ENCODE measurements at places on chromosomes 6 and 20.

DNA sequence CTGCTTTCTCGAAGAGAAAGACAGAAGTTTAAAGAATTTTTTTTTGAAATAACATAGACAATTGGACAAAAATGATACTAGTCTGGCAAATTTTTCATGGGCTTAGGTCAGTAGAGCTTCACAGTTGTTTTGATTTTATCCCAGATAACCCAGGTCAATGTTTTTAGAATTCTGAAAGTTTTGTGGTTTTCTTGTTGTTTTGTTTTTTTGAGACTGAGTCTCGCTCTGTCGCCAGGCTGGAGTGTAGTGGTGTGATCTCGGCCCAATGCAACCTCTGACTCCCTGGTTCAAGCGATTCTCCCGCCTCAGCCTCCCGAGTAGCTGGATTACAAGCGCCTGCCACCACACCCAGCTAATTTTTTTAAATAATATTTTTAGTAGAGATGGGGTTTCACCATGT lies 22.8 kb downstream of the KIF13A start:
- DNase-seq = no peak

DNA sequence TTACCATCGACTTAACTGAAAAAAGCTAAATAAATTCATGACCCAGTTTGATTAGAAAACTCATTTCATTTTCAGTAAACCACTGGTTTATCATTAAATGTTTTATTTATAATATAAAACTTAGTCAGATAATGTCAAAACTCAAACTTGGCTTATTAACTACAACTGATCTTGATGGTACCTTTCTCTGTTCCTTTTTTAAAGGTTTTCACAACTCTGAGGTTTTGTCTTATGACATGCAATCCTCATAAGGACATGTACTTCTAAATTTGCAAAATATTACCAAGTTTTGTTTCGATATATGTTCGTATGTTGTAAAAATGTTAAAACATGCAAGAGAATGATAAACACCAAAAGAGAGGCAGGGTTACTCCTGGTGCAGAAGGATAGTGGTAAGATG lies 82.5 kb upstream of the PDE10A start:
- no peak for DNase-seq

DNA sequence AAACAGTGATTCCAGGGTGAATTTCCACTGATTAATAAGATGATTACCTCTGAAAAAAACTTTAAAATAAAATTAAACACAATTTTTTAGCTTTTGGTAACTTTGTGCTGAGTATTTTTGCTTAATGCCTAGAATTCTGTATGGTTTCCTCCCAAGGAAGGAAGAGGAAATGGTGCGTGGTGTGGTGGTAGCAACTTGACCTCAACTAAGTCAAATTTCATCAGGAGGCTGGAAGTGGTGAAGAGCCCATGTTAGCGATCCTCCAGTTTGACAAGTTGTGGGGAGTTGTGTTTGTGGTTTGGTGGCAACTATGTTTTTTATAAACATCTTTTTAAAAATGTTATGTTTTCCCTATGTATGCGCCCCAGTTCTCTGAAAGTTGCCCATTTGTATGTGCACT lies 5.0 kb upstream of the RTF2 start:
- DNase-seq = no peak

DNA sequence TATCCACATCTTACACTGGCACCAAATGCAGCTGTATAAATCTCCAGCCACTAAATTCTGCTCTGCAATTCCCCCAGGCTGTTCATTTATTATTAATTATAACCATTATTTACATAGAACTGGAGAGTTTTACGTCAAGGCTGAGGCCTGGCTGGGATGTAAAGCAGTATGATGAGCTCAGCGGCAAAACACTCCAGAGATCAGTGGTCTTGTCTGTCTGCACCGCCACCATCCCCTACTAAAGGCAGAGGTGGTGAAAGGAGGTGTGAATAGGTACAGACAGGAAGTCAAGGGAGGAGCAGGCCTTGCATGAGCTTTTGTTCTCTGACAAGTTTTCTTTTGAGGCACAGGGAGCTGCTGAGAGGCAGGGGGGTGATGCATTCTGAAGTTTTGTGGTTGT lies 159.9 kb upstream of the PCSK2 start:
- DNase-seq = no peak

GRCh38 chr6:20217891-20218290 lies 5.6 kb upstream of the MBOAT1 start:
- no peak for DNase-seq

DNA sequence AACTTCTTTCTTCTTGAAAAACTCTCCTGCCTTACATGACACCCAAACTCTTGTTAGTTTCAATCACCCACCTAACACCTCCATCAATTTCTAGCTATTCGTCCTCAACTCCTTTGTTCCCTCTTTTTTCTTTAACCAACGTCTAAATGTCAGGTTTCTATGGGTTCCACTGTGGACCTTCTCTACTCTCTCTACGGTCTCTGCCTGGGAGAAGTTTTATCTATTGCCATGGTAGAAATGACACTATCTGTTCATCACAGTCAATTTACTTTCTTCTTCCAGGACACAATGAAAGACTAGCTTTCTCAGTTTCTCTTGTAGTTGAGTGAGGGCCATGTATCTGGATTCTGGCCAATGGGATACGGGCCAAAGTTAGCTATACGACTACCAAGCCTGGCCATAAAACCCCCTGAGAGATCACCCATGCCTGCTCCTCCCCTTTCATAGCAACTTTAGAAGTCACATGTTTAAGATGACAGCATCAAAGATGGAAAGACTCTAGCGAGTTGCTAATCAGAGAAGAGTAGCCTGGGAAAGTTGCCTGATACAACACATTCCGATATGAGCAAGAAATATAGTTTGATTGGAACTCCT lies 17.9 kb downstream of the RNGTT start:
- DNase-seq = no peak

GRCh38 chr6:111266276-111266675 lies 179.0 kb downstream of the SLC16A10 start:
- DNase-seq = no peak

DNA sequence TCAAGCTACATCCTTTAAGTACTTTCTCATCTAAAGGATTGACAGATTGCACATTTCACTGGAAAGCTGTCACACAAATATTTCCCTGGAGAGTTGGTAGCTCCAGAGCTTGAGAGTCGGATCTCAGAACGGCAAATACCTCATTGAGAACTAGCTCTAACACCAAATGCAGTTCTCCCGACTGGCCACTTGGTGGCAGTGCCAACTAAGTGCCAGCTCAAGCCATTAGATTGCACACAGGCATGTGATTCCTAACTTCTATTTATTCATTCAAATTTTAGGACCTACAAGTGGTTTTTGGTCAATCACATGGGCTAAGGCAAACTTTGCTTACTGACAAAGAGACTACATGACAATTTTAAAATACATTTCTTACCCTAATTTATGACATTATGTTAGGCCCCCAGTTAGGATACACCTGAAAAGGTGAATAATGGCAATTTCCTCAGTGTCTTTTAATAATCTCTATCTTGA lies 7.9 kb upstream of the MCHR2 start:
- DNase-seq = peak; percentile 38

DNA sequence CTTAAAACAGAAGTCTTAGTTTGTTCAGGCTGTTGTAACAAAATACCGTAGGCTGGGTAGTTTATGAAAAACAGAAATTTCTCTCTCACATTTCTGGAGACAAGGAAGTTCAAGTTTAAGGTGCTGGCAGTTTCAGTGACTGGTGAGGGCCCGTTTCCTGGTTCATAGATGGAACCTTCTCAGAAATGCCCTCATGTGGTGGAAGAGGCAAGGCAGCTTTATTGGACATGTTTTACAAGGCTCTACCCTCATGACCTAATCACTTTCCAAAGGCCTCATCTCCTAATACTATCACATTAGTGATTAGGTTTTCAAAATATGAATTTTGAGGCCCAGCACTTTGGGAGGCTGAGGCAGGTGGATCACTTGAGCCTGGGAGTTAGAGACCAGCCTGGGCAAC lies 2.4 kb downstream of the HEBP2 start:
- DNase-seq = no peak

DNA sequence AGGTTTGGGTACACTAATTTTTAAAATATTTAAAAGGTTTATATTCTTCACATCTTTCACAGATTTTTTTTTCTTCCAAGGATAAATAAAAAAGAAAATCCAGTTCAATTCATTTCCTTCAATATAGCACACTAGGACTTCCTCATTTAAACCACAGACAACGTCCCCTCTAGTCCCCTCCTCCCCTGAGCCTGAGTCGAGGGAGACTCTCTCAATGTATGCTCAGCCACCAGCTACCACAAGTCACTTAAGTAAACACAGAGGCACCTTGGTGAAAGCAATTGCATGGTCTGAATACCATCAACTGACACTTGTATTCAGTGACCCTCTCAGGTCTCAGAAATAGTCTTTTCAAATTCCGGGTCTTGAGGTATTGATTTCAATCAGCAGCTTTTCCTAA lies 88.6 kb downstream of the SIM1 start:
- DNase-seq = no peak

DNA sequence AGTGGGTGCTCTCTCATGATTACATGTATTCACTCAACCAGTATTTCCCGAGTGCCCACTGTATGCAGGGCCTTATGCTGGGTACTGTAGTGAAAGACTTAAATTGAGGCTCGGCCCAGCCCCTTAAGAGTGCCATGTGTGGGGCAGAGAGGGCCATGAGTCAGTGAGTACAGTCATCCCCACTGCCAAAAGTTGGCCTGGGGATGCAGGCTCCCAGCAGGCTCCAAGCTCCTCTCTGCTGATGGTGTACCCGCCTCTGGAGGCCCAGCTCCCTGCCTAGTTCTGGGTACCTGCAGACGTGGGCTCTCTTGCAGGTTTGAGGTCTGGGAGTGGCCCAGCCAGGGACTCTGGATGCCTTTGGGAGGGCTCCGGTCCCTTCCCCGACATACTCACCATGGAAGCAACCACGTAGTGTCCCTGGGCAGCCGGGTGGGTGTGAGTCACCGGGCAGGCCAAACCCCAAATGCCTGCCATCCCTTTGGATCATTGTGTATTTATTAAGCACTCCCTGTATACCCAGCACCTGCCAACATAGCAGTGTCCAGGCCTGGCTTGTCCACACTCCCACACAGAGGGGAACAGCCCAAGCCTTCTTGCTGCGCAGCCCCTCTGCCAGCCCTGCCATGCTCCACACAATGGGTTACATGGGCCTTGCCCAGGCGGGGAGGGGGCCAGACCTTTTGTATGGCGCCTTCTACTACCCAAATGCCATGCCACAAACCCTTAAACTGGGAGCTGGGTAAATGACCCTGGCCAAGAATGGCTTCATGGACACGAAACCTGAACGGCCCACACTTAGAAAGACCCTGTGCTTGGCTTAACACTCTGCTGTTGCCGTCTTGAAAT lies 153.6 kb downstream of the VEGFA start:
- peak; percentile 21 for DNase-seq

- no peak for DNase-seq
Measured at GRCh38 chr20:39038495-39038894, 76.4 kb downstream of the DHX35 start.

- DNase-seq = no peak
Measured at GRCh38 chr20:54205450-54205849, 2.4 kb upstream of the PFDN4 start.

- DNase-seq = no peak
Measured at GRCh38 chr20:59804871-59805665, 128.4 kb downstream of the SYCP2 start.

DNA sequence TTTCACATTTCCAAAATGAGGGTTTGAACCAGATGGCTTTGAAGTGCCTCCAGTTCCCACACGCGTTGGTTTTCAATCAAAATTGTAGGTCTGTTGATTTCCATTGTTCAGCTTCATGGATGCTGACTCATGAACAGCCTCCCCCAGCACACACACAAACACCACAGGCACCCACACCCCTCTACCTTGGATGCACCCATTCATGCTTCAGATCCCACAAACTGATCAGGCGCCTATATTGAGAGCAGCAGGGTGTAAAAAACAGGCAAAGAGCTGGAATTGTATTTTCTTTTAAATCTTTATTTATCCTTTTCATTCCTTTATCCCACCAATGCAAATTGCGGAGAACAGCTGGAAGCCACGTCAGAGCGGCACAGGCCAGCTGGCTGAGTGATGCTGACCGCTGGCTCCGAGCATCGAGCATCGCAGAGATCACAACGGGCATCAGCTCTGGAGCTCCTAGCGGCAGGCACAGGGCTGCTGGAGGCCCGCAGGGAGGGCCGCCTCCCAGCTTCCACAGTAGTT lies 29.3 kb upstream of the TBC1D7 start:
- DNase-seq = no peak

- DNase-seq = no peak
Measured at GRCh38 chr6:16961577-16961976, 140.3 kb upstream of the STMND1 start.

DNA sequence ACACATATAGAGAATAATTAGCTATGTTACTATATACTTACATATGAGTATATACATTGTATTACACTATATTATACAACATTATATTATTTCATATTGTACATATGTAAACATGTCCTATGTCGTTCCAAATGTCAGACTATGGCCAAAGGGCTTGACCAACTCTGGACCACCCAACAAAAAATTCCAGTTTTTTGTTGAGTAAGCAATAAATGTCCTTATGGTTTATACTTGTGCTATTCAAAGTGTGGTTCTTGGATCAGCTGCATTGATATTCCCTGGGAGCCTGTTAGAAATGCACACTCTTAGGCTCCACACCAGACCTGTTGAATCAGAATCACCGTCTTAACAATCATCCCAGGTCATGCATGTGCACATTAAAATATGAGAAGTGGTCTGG lies 225.4 kb upstream of the ZFP64 start:
- no peak for DNase-seq

DNA sequence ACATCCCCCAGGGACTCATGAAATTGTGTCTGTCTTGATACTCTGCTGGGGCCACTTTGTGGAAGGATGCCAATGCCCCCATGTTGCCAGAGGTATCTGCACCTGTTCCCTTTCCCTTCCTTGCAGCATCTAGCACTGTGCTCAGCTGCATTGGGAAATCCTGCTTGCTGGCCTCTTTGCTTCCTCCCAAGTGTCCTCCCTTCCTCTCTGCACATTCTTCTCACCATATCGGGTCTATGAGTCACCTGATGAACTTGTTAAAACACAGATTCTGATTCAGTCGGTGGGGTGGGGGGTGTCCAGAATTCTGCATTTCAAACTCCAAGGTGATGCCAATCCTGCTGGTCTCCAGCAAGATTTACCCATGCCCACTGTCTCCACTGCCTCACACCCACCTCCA lies 467.8 kb downstream of the PTPRT start:
- no peak for DNase-seq

DNA sequence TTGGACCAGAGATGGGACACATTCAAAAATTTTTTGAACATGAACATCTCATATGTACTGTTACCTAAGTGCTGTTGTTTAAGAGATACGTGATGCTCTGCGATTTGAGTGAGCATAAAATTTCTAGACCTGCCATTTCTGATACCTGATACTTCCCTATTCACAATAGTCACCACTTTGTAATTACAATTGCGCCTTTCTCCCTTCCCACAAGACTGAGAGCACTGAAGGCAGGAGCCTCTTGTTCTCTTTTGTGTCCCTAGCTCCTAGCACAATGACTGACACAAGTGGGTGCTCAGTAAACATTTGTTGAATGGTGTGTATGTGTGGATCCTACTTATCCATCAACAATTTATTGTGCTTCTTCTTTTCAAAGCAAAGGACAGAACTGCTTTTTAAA lies 92.8 kb upstream of the TMEM30A start:
- no peak for DNase-seq

GRCh38 chr6:44715925-44716324 lies 328.4 kb downstream of the CDC5L start:
- no peak for DNase-seq

GRCh38 chr6:25024821-25025220 lies 89.1 kb upstream of the RIPOR2 start:
- no peak for DNase-seq

All from activated T-cell treated with anti-CD3 and anti-CD28 coated beads, Interleukin-2, amount 50 U/mL, for 48 hours (primary cell).